NCI-H510A treated with DMSO at 0.1 percent for 48 hours (cell line): ENCODE measurements at places on chromosomes 1 and 21.

DNA sequence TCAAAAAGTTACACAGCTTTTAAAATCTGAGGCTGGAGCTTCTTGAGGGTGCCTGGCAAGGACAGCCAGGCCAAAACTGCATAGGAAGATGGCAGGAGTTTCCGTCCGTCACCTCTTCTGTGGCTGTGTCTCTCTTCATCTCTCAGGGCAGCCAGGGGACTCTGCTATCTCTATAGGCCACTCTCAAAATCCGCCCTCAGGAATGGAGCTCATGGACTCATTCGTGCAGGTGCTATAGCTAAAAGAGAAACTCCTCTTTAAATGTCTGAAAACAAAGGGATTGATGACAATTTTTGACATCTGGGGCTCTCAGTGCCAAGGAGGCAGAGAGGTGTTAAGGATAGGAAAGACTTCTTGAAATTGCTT is 27.2 kb downstream of the OVAAL start:
- DNase-seq = no peak

DNA sequence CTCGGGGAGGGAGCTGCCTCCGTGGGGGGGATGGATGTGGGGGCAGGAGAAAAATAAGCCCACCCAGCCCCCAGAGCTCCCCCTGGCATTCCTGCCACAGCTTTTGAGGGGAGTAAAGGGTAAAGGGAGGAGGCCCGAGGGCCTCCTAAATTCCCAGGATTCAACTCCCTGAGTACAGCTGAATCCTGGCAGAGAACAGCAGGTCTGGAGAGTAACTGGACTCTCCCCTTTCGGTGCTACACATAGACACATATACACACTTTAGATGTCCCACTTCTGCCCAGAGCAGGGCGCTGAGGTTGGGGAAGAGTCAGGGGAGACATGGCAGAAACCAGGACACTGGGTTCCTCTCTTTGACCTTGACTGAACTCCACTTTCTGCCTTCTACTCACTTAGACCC is 3.0 kb downstream of the KIRREL1 start:
- no peak for DNase-seq

- peak; percentile 70 for DNase-seq
Observed at GRCh38 chr1:233721004-233721595, 107.2 kb downstream of the KCNK1 start.

- peak; percentile 37 for DNase-seq
Observed at GRCh38 chr1:161725908-161726472, 4.6 kb downstream of the FCRLB start.

- no peak for DNase-seq
Observed at GRCh38 chr1:9767964-9768668, 55.6 kb downstream of the CLSTN1 start.

DNA sequence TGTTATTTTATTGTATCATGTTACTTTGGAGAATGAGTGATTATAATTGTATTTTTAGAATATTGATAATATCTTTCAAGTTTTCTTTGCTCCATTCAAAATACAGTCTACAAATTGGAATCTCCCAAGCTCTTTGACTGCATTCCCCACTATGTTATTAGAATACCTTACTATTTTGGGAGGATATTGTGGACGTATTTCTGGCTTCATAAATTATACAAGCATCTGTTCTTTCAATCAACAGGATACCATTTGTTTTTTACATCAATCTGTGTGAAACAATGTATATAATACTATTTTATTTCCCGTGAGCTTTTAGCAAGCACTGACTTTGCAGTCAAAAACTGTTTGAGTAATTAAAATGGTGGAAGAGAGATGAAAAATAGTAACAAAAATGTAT is 226.5 kb downstream of the PTPRC start:
- no peak for DNase-seq

DNA sequence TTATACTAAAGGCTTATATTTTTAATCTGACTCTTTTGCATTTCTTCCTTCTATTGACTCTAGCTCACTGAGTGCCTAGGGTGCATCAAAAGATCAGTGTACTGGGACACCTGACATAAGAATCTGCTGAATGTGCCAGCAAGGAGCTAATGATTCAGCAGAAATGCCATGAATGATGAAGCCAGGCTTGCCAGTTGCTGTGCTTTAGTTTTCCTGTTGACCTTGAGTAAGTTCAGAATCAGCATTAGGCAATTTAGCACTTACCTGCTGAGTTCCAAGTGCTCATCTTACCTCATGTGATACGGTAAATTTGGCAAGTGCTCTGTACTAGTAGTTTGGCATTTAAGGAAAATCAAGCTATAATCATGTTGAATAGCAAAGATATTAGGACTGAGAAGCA is 523.2 kb upstream of the B3GALT2 start:
- no peak for DNase-seq

- DNase-seq = peak; percentile 52
Observed at GRCh38 chr1:150613061-150613920, 16.1 kb downstream of the ENSA start.

GRCh38 chr1:211710566-211711314 is 35.3 kb upstream of the NEK2 start:
- DNase-seq = no peak

DNA sequence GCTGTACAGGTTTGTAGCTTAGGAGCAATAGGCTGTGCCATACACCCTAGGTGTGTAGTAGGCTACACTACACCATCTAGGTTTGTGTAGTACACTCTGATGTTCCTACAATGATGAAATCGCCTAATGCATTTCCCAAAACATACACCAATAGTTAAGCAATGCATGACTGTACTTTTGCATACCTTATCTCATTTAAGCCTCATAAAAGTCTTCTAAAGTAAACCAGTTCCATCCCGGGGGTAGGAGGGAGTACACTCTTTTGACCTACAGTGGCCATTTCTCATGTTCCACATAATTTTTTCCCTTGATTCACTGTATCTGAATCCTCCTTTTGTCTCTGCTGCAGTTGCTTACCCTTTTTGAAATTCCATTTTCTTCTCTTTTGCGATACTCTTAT is 12.2 kb downstream of the TRMT13 start:
- DNase-seq = no peak

DNA sequence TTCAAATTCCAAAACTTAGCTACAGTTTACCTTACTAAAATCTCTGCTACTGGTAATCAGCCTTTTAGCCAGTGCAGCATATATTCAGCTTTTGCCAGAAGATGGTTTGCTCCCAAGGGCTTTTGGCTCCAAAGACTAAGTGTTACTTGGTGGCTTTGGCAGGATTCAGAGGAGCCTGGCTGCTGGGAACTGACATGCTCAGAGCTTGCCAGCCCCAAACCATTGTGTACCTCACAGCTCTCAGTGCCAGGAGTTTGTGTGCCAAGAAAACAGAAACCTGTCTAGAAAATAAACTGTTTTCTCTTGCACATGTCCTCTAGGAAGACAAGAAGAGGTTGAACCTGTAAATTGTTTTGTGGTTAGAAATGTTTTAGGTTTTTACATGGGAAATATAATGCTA is 315.9 kb downstream of the ST6GALNAC3 start:
- no peak for DNase-seq

DNA sequence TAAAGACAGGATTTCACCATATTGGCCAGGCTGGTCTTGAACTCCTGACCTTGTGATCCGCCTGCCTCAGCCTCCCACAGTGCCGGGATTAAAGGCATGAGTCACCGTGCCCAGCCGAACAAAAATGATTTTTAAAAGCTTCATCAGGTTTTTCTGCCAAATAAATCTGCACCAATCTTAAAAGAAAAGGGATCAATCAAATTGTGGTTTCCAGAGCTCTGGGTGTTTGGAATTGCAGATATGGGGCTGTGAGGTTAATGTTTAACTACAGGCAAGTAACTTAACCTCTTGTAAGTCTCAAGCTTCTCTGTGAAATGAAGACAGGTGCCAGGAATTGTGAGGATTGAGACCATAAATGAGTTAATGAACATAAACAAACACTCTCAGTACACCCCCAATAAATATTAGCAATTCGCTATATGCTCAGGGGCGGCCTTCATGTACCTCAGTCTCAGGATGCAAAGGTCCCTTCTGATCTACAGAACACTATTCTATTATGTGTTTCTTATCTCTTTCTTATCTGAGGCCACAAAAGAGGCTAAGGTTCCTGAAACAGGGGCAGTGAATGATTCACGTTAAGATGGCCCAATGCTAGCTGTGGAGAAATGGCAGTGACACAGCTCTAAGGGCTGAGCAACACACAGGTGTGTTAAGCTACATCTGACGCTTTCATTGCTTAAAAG is 7.1 kb upstream of the GNPAT start:
- DNase-seq = no peak

- DNase-seq = peak; percentile 54
Observed at GRCh38 chr1:244971552-244972216, 107.3 kb upstream of the HNRNPU start.

DNA sequence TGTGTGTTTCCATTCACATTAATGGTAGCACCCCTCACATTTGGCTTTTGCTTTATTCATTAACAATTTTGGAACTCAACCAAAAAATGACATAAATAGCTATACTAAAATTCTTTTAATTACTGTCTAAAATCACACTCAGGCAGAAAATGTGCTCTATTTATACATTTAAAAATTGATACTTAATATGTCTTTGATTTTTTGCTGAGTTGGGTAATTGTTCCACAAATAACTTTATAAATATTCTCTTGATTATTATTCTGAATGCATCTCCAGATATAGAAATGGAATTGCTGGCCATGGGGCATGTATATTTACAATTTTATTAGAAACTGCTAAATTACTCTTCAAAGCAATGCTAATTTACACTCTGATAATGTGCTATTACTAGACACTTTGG is 658.7 kb upstream of the CHRM3 start:
- DNase-seq = no peak

DNA sequence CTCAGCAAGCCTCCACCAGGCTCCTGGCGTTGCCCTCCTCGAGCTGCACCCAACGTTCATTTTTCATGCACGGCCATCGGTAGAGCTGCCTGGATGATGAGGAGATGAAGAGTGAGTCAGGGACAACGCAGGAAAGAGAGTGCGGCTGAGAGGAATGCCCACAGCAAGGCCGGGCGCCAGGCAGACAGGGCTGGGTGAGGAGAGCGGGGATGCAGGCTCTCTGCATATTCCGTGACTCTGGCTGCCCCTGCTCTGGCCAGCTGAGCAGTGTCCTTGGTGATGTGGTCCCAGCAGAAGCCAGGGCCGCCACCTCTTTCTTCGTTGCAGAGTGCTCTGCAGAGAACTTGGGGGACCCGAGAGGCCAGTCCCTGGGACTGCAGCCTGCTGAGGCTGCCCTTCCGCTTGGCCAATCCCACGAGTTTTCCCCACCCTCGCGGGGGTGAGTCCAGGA is 10.8 kb downstream of the UMODL1 start:
- no peak for DNase-seq

DNA sequence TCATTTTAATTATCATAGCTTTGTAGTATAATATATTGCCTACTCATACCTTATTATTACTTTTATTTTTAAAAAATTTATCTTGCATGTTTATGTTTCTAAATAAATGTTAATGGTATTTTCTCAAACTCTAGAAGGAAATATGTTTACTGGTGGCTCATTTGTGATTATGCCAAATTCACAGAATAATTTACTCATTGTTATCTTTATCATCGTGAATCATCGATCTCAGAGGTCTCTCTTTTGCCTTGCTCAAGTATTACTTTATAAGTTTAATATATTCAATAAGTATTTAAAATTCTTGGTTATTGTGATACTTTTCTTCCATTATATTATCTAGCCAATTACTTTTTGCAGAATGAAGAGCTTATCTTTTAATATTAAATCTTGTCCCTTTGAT is 836.7 kb upstream of the ADAMTS5 start:
- DNase-seq = no peak

GRCh38 chr1:213376862-213377372 is 325.9 kb downstream of the RPS6KC1 start:
- no peak for DNase-seq

- DNase-seq = no peak
Observed at GRCh38 chr21:46099476-46099875, 1.6 kb downstream of the COL6A2 start.

GRCh38 chr1:210490781-210491180 is 162.1 kb downstream of the HHAT start:
- no peak for DNase-seq

- no peak for DNase-seq
Observed at GRCh38 chr1:56550859-56551188, 28.5 kb downstream of the PLPP3 start.

DNA sequence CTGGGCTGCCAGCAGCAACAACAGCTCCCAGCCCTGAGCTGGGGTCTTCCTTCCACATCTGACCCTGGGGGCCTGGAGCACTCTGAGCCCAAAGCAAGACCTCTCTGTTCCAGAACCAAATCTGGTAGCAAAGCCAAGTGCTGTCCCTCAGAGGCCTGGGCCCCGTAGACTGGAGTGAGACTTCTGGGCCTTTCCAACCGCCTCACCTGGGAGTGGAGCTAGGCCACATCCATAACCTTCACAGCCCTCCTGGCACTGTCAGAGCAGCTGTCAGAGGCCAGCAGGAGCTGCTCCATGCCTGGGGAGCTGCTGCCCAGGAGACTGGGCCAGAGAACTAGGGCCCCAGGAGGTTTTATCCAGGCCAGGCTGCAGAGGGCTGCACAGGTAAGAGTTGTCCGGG is 15.4 kb upstream of the SLC5A9 start:
- no peak for DNase-seq

DNA sequence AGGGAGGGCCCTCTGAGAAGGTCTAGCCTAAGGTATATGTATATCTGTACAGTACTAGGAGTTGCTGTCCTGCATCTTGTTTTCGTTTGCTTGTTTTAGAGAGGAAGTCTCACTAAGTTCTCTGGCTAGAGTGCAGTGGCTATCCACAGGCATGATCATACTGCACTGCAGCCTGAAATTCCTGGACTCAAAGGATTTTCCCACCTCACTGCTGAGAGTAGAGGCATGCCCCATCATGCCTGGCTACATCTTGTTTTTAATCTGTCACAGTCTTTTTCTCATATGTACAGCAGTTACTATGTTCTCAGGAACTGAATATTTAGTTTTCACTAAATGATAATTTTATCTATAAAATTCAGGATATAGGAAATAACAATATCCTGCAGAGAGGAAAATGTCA is 15.3 kb upstream of the PYHIN1 start:
- DNase-seq = no peak

DNA sequence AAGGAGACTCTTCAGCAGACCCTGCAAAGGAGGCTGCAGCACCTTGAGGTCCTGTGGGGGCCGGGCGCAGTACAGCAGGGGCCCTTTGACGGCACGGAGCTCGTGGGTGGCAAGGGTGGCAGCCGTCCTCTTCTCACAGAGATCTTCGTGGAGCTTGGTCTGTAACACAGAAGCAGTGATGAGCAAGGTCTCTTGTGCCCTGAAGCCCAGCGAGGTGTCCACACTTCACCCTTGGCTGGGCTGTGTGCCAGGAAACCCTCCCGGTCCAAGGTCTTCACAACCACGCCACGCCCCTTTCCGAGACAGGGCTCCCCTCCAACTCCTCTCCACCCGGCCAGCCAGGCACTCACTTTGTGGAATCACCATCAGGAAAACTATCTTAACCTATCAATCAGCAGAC is 11.3 kb downstream of the LRRC47 start:
- no peak for DNase-seq

GRCh38 chr1:151620286-151620685 is 8.4 kb downstream of the SNX27 start:
- DNase-seq = no peak
